Right renal cortex interstitium (tissue), 3 donors: ENCODE measurements at places on chromosomes 7 and 10.

- DNase-seq, result no peak
Measured at GRCh38 chr7:6186577-6186976, 85.8 kb downstream of the CYTH3 start.

DNA sequence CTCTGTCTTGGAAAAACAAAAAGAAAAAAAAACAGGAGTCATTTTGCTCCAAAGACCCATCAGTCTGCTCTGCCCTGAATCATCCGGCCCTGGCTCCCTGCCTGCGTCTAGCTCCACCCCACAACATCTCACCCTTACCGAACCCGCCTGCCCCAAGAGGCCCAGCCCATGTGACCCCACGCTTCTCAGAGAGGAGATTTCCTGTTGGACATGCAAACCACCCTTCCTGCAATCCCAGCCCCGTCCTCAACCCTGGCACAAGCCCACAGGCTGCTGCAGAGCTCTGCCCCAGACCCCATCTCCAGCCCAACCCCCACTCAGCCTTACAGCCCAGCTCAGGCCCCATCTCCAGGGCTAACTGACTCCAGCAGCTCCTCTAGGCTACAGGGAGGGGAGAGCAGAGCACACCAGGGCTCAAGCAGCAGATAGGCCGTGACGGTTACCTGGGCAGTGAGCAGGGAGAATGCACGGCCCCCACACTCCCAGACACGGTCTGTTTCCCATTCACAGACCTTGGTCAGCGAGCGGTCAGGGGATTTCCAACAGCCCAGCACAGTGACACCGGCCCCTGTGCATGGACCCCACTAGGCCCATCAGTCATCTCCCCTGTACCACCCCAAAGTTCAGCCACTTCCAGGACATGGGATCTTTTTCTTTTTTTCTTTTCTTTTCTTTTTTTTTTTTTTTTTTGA is 69.9 kb upstream of the GTF2I start:
- peak; percentile 68 for DNase-seq

GRCh38 chr10:132149271-132149670 is 37.5 kb upstream of the DPYSL4 start:
- DNase-seq, result no peak

- DNase-seq, result no peak
Measured at GRCh38 chr7:140036224-140036962, 26.4 kb downstream of the PARP12 start.

- DNase-seq, result no peak
Measured at GRCh38 chr7:134462337-134462925, 3.5 kb upstream of the AKR1B1 start.

DNA sequence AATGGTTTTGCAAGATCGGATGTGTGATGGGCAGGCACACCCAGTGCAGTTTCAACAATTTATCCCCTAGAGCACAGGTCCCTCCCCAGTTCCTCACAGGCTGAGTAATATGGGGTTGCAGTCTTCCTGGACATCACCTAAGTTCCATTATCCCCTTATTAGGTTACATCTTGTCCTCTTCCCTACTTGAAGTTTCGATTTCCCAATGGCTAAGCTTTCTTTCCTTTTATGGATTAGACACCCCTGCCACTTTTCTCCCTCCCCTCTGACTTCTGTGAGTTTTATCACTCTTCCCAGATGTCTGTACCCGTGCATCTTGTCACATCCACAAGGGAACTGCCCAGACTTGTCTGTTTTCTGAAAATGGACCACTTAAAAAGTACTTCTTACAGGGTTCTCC is 2.4 kb upstream of the NIPSNAP2 start:
- DNase-seq, result no peak

DNA sequence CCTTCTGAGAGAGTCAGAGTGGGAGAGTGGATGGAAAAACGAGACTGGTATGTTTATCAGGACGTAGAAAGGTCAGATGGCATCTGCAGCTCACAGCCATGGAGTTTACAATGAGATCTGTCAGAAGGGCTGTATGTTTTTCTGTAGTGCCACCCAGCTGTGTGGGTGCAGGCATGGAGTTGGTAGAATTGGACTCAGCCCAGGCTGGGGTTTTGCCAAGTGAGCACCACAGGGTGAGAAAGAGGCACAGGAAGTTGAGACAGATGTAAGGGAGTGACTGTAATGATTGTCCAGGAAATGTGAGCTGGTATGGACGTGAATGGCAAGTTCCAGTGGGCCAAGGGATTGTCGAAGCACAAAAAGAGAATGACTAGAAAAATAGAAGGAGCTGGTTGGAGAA is 9.1 kb upstream of the ZYX start:
- no peak for DNase-seq
